Esophagus (tissue), 2 donors: ENCODE measurements at places on chromosomes 7 and 10. TPM values are rescaled to one million over a fixed set of nuclear protein-coding genes. Genes with fewer than 3 reads are reported as not detected.

The TDRD1 gene
- polyA plus RNA-seq: 0.04 TPM

The ASAH2 gene
- polyA plus RNA-seq: 0.18 TPM

The C10orf67 gene
- 0.04 TPM for polyA plus RNA-seq

The LDB3 gene
- 1.4 TPM for polyA plus RNA-seq

The RAPGEF5 gene
- polyA plus RNA-seq: 6.6 TPM

The CYP2E1 gene
- 19.3 TPM for polyA plus RNA-seq

The NME8 gene
- 0.25 TPM for polyA plus RNA-seq

The DMBT1 gene
- polyA plus RNA-seq: 0.35 TPM

The GTF2I gene
- polyA plus RNA-seq: 33.5 TPM

The KIN gene
- polyA plus RNA-seq: 10.6 TPM

The SPRN gene
- 0.11 TPM for polyA plus RNA-seq

The DOCK4 gene
- polyA plus RNA-seq: 2.9 TPM

The VPS26A gene
- polyA plus RNA-seq: 25.5 TPM

The OR2F1 gene
- polyA plus RNA-seq: not detected
